ENCODE measurements at places on chromosomes 3 and 15. TPM values are rescaled to one million over a fixed set of nuclear protein-coding genes. Genes with fewer than 3 reads are reported as not detected.

The PYDC2 gene
- not detected for total RNA-seq

The DNAH12 gene
- total RNA-seq: 0.85 TPM

The DNAJC19 gene
- 37.5 TPM for total RNA-seq

The PRR20G gene
- total RNA-seq: not detected

The UROC1 gene
- not detected for total RNA-seq

The XIRP1 gene
- 0.21 TPM for total RNA-seq

The ROBO2 gene
- 2.5 TPM for total RNA-seq

The DET1 gene
- total RNA-seq: 4.4 TPM

The KLHL40 gene
- not detected for total RNA-seq

The GOLGA8H gene
- total RNA-seq: 0.59 TPM

The GATA2 gene
- total RNA-seq: 37.9 TPM

The AMT gene
- total RNA-seq: 11.9 TPM

The IMPG2 gene
- total RNA-seq: 0.74 TPM

The NOX5 gene
- not detected for total RNA-seq

The KCNAB1 gene
- total RNA-seq: not detected

The LRRIQ4 gene
- total RNA-seq: 0.38 TPM

The GLDN gene
- 0.21 TPM for total RNA-seq

The THPO gene
- 0.28 TPM for total RNA-seq

The PLCL2 gene
- total RNA-seq: 18.8 TPM

The SI gene
- total RNA-seq: not detected

The EHHADH gene
- 6.8 TPM for total RNA-seq

The ALDH1L1 gene
- not detected for total RNA-seq

The PAQR5 gene
- total RNA-seq: 0.15 TPM

The KBTBD13 gene
- not detected for total RNA-seq

The IQGAP1 gene
- 86.4 TPM for total RNA-seq

The CFAP91 gene
- 0.23 TPM for total RNA-seq

The LTF gene
- total RNA-seq: not detected

The CTXN2 gene
- 0.18 TPM for total RNA-seq

The CFAP100 gene
- not detected for total RNA-seq

The TMC3 gene
- total RNA-seq: not detected
